ENCODE measurements at places on chromosomes 7 and 10.
A peak's percentile ranks its signal among the peaks of the same experiment; 100 is the strongest.

- DNase-seq, result no peak
These were observed 26.9 kb downstream of the NOD1 start for GRCh38 chr7:30451539-30452279.

DNA sequence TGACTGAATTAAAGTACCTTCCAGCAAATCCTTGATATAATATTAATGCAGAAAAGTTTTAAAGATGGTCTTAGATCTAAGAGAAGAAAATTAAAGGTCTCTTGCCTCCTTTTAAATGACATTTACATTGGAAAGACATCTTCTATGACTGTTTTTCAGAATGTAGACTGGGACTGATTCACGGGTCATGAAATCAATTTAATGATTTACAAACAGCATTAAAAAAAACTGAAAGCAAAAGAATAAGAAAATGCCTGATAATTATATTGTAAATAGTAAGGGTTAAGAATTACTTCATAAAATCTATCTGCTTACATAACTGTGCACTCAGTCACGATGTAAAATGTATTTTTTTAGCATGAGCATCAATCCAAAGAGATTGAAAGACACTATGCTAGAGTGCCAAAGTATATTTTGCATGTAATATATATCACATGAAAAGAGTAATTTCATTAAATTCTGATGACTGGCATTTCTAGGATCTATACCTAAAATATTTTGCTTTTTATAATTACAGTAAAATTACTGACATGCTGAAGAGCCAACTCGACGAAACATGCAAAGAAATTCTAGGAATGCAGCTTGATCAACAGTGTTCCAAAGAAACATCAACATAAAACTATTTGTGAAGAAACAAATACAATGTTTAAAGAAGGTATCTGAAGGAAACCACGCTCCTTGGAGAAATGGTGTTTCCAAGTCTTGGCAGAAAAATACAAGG is 35.1 kb downstream of the RTKN2 start:
- DNase-seq, result no peak

GRCh38 chr10:29651767-29652166 is 17.0 kb upstream of the SVIL start:
- no peak for DNase-seq

- no peak for DNase-seq
These were observed 7.9 kb upstream of the SEPTIN7 start for GRCh38 chr7:35792873-35793489.

- no peak for DNase-seq
These were observed 6.8 kb downstream of the POLM start for GRCh38 chr7:44075296-44076075.

DNA sequence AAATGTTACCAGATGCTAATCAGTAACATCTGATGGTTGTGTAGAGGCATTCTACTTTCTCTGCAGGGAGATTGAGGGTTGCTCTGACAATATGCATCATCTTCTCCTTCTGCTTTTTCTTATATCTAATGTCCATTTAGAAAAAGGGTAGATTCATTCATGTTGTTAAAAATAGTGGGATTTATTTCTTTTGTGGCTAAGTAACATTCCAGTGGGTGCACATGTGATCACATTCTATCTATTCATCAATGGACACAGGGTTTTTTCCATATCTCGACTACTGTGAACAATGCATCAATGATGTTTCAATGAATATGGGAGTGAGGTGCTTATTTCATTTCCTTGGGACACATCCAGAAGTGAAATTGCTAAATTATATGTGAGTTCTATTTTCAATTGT is 103.9 kb downstream of the CRPPA start:
- no peak for DNase-seq

DNA sequence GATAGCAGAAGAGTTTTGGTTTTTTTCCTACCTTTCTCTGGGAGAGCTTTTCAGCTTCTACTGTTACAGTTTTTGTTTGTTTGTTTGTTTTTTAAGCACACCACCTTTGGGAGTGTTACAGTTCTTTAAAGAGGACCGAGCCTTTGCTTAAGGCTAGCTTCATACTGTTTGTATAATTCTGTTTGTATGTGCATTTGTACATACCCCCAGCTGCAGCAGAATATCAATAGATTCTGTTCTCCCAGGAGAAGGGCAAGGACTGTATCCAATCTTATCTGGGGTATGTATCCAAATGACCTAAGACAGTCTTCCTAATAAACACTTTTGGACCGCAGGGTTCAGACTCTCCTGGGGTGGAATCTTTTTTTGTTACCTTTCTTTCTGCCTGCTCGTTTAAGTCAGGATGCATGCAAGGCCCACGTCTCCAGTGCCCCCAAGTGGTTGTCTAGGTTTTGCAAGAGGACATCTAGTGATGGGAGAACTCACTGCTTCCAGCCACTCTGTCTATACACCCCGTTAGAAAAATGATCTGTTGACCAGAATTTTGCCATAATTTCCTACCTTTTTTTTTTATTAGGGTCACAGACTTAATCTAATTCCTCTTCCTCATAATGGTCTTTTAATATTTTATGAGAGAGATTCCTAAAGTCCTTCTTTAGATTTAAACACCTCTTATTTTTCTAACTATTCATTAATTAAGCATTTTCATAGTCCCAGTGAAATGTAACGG is 23.9 kb downstream of the NRF1 start:
- DNase-seq, result peak; percentile 62

GRCh38 chr10:51860257-51860656 is 160.9 kb upstream of the CSTF2T start:
- DNase-seq, result no peak

- no peak for DNase-seq
These were observed 75.3 kb upstream of the IL6 start for GRCh38 chr7:22651534-22652243.

GRCh38 chr7:80642871-80643270 is 4.4 kb downstream of the CD36 start:
- DNase-seq, result no peak

GRCh38 chr10:45135443-45136198 is 134.9 kb downstream of the ZNF22 start:
- no peak for DNase-seq

DNA sequence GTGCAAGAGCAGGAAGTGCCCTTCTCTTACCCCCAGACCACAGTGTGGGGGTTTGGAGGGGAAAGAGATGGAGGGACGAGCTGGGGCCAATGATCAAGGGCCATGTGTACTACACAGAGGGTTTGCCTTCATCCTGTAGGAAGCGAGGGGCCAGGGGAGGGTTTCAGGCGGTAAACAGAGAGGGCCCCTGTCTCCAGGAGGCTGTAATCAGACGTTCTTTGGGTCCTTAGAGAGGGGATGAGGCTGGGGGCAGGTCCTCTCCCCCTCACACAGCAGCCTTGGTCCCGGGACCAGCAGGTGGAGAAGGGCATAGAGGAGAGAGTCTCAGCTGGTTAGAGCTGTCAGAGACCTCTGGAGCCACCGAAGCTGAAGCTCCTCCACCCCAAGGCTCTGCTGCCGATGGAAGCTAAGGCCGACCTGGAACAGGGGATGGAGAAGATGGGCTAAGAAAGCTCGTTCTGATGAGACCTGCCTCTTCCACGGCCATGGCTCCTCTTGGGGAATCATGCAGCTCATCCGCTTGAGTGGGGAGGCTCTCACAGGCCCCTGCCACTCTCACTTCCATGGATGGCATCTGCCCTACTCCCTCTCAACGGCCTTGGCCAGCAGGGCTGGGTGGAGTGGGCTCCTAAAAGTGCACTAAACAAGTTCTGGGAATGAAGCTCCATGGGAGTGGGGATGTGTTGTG is 3.5 kb downstream of the LOXL4 start:
- DNase-seq, result no peak

DNA sequence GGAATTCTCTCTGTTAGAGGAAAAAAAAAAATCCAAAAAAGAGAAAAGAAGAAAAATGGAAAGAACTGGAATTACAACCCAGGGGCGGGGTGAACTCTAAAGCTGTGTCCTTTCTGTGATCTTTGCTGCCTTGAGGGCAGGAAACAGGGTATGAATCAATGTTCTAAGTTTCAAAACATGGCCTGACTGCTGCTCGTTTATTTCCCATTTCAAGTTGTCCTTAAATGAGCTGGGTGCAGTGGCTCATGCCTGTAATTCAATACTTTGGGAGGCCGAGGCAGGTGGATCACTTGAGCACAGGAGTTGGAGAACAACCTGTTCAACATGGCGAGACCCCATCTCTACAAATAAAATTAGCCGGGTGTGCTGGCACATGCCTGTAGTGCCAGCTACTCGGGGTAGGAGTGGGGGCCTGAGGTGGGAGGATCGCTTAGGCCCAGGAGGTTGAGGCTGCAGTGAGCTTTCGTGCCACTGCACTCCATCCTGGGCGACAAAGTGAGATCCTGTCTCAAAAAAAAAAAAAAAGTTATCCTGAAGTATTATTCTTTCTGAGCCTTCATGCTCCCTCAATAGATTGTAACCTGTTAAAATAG is 24.7 kb upstream of the TFAM start:
- no peak for DNase-seq

GRCh38 chr10:49258350-49258683 is 40.7 kb upstream of the C10orf71 start:
- no peak for DNase-seq

GRCh38 chr10:96587264-96588059 is 650 bp upstream of the TM9SF3 start:
- DNase-seq, result peak; percentile 61

DNA sequence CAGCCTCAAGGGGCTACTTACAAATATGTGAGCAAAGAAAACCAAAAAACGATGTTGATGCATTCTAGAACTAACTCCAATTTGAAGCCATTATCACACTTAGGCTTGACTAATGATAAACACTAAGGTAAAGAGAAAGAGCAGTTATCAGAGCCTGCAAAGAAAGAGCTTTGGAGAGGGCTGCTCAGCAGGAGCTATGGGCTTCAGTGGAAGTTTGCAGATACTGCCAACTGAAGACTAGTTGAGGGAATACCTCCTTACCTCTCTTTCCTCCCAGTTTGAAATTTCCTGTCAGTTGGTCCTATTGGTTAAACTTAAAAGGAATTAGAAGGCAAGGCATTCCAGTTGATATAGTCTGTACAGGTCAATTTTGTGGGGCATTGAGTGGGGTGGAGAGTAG is 498.1 kb upstream of the POT1 start:
- no peak for DNase-seq
